Fibroblast of skin of right biceps (primary cell): ENCODE measurements at places on chromosomes 2 and 18.

GRCh38 chr18:63111671-63112402 lies 207.7 kb downstream of the BCL2 start:
- peak; percentile 36 for DNase-seq

- peak; percentile 37 for DNase-seq
Observed at GRCh38 chr2:54473851-54474250, 17.7 kb downstream of the SPTBN1 start.

GRCh38 chr18:2027016-2027415 lies 544.3 kb downstream of the METTL4 start:
- DNase-seq: no peak

DNA sequence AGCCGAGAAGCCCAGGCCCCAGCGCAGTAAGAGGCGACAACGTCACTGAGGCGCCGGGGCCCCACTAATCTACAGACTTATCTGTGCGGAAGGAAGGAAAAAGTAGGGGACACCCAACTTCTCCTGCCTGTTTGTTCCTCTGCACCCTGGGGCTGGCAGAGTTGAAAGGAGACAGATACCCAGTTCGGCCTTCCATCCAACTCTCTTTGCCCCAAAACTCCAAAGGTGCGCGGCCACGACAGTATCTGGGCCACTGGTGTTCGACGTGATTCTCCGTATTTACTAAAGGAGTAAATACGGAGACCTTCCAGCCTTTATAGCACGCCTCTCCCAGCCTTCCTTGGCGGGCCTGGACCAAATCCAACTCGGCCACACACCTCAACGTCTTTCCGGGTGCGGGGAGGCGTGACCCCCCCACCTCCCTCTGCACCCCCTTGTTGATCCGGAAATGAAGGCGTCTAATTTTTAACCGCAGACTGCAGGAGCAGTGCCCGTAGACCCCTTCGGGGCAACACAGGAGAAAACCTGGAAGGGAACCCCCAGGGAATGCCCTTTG lies 1.6 kb downstream of the SMAD7 start:
- peak; percentile 47 for DNase-seq

DNA sequence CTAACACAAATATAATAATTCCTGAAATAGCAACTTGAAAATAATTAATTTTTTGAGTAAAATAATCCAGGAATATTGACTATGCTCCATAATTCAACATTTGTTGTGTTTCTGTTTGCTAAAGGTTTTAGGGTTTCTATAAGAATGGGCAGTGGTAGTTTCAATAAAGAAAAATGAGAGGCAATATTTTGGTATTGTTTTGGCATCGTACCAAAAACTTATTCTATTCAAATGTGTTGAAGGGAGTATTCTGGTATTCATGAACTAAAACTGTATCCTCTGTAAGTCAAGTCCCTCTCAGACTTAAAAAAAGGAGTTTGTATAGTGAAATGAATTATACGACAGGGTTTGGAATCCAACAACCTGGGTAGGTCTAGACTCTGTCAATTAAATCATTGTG lies 1245.6 kb upstream of the CELF4 start:
- DNase-seq: no peak

DNA sequence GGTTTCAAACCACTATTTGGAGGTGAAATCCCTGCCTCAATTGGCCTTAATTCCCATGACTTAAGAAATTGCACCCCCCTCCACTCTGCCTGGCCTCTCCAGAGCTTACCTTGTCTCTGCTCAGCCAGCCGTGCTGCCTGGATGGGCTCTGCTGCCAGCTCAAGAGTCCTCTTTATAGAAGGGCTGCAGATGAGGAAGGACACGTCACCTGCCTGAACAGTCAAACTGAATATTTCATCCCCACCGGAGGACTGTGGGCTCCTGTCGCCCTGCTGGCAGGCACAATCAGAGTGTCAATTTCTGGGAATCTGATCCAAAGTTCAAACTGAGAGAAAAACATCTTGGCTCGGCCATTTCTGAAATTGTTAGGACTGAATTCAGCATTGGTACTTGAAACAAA lies at the start of gene OTOS:
OTOS (minus strand) TSS at position 148 of the 400 bp plus-strand sequence. CDS start 332 bp downstream, outside the sequence.
- no peak for DNase-seq

DNA sequence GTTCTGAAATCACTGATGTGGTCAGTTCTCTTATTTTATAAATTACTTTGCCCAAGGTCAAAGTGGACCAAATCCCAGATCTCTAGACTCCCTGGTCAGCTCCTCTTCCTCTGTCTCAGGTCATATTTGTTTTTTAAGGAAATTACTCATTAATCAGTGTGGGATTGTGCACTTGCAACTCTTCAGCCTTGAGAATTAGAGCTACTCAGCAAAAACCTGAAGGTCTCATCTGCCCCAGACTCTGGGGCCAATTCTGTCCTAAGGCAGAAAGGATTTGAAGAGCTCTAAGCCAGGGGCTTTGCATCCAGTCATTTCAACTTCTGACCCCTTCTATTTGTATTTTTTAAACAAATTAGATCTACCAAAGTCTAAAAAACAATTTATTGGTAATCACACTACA lies 17.7 kb upstream of the DCC start:
- no peak for DNase-seq

DNA sequence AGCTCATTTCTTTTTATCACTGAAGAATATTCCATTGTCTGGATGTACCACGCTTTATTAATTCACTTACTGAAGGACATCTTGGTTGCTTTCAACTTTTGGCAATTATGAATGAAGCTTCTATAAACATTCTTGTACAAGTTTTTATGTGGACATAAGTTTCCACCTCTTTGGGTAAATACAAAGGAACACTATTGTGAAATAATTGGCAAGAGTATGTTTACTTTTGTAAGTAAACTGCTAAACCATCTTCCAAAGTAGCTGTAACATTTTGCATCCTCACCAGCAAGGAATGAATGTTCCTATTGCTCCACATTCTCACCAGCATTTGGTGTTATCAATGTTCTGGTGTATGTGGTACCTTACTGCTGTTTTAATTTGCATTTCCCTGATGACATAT lies 15.8 kb upstream of the VWC2L start:
- DNase-seq: no peak

GRCh38 chr18:77102259-77103040 lies 30.1 kb downstream of the MBP start:
- DNase-seq: peak; percentile 92

DNA sequence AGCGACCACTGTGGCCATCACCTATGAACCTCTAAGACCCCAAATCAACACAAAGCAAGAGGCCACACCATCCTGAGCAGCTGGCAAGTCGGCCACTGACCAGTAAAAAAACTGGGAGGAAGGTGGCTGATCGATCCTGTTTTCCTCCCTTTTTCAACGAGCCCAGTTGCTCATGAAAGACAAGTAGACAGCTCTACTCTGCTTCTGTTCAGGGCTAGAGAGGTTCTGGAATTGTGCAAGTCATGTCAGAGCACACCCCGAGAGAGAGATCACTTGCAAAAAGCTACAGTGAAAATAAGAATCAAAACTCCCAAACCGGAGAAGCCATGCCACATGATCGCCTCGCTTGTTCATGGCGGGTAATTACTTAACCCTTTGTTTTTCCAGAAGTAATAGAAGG lies 34.6 kb downstream of the ZNF516 start:
- no peak for DNase-seq

- DNase-seq: peak; percentile 51
Observed at GRCh38 chr2:11073251-11073650, 82.0 kb upstream of the SLC66A3 start.

DNA sequence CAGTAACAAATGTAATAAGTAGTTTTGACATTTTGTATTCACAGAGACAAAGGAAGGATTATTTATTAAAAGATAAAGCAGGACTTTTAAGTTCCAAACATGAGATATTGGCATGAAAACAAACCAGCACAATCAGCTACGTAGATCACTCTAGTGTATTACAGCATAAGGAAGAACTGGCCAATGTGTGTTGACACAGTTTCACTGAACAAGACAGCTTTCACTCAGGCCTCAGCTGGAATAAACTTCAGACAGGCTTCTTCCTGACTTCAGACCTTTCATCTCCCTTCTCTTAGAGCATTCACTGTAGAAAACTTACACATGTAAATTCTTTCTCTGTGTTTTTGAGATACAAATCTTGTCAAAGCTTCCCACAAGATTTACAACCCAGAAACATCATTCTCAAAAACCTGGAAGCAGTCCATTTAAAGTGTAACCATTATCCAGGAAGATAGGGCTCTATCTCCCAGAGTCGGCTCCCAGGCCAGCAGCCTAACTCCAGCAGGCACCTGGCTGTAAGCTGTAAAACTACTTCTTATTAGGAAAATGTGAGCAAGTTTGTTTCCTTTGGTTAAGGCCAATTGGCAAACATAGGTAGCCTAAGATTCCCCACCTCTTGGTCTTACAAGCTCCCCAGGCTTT lies 768.3 kb upstream of the CDH7 start:
- no peak for DNase-seq

DNA sequence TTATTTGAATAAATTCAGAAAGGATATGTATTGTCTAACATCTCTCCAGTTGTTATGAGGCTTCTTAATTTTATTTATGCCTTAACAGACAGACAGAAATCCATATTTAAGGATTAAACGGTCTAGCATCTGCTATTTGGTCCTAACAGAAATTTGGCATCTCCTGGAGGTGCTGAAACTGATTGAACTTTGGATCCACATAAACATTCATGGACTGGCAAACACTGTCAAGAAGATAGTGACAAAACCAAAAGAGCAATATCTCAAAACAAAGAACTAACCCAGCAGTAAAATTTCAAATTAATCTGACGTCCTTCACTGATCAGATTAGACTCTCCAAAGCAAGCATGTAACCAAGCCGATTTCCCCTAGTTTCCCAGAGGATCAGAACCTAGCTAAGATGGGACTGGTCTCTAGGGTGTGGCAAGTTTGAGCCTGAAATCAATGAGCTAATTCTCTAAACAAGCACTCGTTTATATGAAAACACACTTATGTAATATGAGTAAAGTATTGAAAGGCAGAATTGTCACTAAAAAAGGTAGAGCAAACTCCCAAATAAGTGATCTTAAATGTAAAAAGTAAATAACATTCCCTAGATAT lies 139.5 kb downstream of the NOL4 start:
- DNase-seq: no peak

GRCh38 chr2:160399880-160400279 lies 93.7 kb downstream of the RBMS1 start:
- no peak for DNase-seq

DNA sequence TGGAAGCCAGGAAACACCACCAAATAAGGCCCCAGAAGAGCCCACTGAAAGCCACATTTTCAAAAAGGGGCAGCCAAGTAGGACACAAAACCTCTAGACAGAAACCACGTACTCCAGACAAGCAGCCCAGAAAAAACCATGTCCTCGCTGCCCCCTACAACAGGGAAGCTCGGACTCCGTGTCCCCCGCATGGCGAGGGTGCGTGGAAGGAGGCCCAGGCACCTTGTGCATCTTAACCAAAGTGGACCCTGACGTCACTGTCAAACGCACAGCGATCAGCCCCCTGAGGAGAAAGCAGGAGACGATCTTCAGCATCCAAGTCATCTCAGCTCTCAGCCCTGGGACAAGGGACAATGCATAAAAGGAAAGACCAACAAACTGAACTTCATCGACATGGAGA lies 168.4 kb downstream of the EIPR1 start:
- DNase-seq: no peak

GRCh38 chr2:3265471-3265870 lies 112.1 kb downstream of the EIPR1 start:
- no peak for DNase-seq

DNA sequence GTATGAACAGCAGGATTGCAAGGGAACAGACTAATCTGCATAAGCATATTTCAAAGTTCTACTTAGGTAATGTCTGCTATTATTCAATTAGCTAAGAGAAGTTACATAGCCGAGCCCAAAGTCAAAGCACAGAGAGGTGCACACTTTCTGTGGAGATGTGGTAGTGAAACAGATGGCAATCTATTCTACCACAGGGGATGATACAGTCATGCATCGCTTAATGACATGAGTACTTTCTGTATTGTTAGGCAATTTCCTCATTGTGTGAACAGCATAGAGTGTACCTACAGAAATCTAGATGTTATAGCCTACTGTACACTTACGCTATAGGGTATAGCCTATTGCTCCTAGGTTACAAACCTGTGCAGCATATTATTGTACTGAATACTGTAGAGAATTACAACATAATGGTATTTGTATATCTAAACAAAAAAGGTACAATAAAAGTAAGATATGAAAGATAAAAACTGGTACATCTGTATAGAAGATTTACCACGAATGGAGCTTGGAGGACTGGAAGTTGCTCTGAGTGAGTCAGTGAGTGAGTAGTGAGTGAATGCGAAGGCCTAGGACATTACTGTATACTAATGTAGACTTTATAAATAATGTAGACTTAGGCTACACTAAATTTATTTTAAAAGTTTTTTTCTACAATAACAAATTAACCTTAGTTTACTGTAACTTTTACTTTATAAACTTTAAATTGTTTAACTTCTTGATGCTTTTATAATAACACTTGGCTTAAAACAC lies 197.6 kb downstream of the MBD5 start:
- no peak for DNase-seq

- peak; percentile 67 for DNase-seq
Observed at GRCh38 chr18:45384137-45384961, 230.9 kb upstream of the SLC14A2 start.

DNA sequence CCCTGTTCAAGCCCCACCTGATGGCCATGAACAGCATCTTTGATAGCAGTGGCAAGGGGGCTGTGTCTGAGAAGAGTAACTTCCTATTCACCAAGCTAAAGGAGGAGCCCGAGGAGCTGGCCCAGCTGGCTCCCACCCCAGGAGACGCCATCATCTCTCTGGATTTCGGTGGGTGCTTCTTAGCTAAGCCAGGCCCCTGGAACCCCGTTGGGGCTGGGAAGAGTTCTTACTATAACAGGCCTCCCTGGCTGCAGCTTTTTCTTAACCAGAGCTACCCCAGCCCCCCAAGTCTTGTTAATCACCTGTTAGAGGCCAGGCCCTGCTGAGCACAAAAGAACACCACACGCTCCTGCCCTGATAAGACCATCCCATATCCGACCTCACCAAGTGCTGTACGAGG lies 79.4 kb downstream of the EPAS1 start:
- DNase-seq: no peak

- DNase-seq: no peak
Observed at GRCh38 chr2:222732489-222733178, 61.2 kb downstream of the MOGAT1 start.

- DNase-seq: no peak
Observed at GRCh38 chr18:44290366-44290977, 390.2 kb upstream of the SETBP1 start.

DNA sequence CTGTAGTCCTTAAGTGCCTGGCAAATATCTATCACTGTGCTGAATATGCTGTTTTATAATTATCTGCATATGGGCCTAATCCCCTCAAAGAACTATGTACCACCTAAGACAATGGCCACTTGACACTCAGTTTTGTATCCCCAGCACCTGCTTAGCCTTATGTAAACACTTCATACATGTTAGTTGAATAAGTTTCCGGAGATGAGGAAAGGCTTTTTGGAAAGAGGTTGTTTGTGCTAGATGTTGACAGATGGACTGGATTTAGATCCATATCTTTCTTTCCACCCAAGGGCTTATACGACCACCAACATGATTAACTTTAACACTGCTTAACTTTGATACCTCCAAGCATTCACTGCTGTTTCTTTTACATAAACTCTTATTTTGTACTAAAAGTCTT lies 63.3 kb downstream of the FAM228A start:
- DNase-seq: no peak

- DNase-seq: no peak
Observed at GRCh38 chr2:222445227-222445626, 20.9 kb downstream of the SGPP2 start.

- DNase-seq: no peak
Observed at GRCh38 chr18:31633392-31634330, 42.0 kb downstream of the TTR start.

GRCh38 chr2:112924821-112925220 lies 13.9 kb downstream of the IL37 start:
- DNase-seq: no peak

GRCh38 chr2:224359569-224359968 lies 42.3 kb downstream of the FAM124B start:
- no peak for DNase-seq

- no peak for DNase-seq
Observed at GRCh38 chr2:196944570-196944969, 18.1 kb upstream of the PGAP1 start.
